ENCODE measurements at places on chromosomes 12 and 14. TPM values are rescaled to one million over a fixed set of nuclear protein-coding genes. Genes with fewer than 3 reads are reported as not detected.

The A2ML1 gene
- total RNA-seq: under 0.01 TPM

The KRT72 gene
- total RNA-seq: not detected

The VPS29 gene
- 46.2 TPM for total RNA-seq

The BRMS1L gene
- 5.0 TPM for total RNA-seq

The BCL11B gene
- 0.36 TPM for total RNA-seq

The FITM1 gene
- not detected for total RNA-seq
